ENCODE measurements at places on chromosomes 2 and 18.

- DNase-seq = no peak
Observed at GRCh38 chr18:36610661-36611060, 218.1 kb downstream of the TPGS2 start.

- DNase-seq = no peak
Observed at GRCh38 chr2:23530206-23530908, 145.4 kb downstream of the KLHL29 start.

GRCh38 chr2:65896446-65896845, 464.0 kb upstream of the SPRED2 start:
- no peak for DNase-seq

- DNase-seq = no peak
Observed at GRCh38 chr2:5698134-5698533, 6.0 kb downstream of the SOX11 start.

DNA sequence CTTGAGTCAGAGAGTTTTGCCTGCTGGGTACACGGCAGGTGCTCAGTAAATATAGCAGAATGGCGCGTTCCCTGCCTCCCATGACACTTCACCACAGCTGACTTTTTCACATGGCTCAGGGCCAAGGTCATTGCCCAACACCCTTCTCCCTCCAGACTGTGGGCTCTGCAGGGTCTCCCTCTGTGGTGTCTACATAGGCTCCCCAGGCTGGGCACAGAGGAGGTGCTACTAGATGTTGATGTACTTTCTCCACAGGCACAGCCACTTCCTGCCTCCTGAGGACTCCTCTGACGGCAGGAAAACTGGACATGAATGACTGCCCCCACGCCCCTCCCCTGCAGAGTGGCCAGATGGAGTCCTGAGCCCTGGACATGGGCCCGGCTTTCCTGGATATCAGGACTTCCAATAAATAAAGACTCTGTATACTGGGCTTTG, 4.2 kb downstream of the CHCHD5 start:
- DNase-seq = no peak

DNA sequence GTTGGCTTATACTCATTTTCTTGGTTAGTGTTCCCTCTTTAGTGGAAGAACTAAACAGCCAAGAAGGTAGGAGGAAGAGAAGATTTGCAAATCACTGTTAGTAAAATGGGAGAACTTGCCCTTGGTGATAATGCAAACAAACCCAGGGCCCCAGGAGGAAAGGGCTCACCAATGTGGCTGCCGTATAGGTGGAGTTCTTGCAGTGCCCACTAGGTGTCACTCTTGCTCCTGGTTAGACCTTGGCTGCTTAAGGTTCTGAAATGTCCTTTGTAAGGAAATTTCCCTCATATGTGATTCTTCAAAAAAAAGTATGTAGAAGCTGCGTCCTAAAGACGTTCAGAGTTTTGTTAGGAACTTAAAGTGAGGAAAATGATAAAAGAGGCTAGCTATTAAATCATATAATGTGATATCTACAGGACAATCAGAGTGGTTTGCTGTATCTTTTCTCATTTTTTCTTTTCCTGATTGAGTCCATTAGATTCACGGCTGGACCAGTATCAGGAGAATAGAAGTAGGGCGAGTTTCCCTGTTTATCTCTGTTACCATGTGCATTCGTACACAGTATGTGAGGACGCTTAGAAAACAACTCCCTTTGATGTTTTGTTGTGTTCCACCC, 48.6 kb downstream of the RPIA start:
- peak; percentile 22 for DNase-seq

DNA sequence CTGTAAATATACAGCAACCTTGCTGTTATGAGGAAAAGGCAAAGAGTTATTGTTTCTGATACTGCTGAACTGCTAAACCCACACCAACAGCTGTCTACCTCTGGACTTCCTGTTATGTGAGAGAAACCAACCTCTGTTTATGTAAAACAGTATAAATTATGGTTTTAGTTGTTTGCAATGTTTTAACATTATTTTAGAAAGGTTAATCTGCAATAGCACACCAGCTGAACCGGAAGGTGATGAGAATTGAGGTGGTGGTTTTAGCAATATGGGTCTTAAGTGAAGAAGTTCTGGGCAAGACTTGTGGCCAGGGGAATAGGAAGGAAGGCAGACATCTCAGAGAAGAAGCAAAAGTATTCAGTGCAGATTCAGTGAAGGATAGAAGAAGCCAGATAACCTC, 237.8 kb downstream of the PLCL1 start:
- DNase-seq = no peak

DNA sequence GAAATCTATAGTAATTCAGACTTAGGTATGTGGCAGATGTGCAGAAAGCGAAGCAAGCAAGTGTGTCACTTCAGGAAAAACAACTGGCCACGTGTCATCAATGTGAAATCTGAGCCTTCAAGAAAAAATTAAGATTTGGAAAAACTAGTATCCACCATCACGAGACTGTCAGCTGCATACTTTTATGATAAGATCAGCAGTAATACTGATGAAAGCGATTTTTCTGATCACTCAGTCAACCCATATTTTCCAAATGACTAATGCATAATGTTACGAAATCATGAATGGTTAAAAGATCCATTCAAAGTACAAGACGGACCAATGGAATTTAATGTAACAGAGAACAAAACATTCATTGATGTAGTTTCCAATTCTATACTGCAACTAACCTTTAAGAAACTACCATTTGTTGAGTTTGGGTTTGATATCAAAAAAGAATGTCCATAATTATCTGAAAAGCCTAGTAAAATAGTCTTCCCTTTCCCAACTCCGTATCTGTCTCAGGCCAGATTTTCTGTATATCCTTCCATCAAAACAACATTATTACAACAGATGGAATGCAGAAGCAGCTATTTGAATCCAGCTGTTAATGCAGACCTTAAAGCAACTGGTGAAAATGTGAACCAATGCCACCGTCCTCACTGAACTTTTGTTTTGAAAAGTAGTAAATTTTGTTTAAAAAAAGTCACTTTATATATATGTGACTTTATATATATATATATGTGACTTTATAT, 17.0 kb upstream of the BCL2 start:
- DNase-seq = no peak

- no peak for DNase-seq
Observed at GRCh38 chr2:21779786-21780185, 656.0 kb downstream of the TDRD15 start.

DNA sequence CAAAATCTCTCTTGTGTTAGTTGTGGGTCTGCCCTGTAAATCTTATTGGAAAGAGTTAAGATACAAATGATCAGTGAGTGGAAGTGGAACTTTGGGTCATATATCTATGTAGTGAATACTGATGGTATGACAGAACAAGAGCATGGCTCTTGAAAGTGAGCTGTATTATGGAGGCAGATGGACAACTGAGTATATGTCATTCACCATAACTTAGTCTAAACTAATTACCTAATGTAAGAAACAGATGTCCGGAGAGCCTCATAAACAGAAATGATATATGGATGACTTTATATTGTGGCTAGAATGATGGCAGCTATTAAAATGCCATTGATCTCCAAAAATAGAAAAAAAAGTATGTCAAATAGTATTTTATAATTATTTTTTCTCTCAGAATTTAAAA, 72.4 kb downstream of the FASTKD2 start:
- no peak for DNase-seq

DNA sequence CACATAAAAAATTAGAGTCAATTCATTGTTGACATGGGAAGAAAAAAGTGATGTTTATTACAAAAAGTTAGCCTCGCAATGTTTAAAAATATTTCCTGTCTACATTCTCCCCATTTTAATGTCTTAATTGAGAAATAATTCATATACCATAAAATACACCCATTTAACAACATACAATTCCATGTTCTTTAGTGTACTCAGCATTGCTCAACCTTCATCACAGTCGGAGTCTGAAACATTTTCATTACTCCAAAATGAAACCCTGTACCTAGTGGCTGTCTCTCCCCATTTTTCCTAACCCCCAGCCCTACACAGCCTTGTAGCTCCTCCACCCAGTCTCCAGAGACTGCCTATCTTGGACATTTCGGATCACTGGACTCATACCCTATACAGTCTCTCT, 103.9 kb upstream of the CBLN2 start:
- no peak for DNase-seq

GRCh38 chr2:26924731-26925099, 45.7 kb upstream of the MAPRE3 start:
- DNase-seq = no peak

DNA sequence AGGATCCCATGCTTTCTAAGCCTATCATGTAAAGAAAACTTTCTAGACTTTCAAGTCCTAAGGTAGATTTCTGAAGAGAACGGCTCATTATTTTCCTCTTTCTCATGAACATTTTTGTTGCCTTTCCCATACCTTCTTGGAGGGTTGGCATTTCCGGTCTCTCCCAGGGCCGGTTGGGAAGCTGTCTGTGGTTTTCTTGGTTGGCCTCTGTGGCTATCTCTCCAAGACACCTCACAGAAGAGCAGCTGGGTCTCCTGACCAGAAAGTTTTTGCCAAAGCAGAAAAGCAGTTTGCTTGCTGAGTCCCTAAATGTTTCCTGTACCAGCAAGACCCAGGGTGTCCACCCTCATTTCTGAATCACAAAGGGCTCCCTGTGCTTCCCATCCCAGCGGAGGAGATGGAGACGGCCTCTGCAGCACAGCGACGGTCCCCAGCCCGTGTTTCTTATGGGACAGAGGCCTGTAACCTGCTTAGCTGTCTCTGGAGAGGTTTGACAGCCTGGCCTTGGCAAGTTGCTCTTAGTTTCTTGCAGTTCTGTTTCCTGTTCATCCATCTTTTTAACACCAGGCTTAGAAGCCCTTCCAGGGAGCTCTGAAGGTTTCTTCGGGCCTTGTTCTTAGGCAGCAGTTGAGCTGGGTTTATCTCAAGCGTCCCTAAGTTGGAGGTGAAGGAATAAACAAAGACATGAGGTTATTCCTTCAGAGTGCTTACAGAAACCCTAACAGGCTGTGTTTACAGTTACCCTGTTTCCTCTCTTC, 39.8 kb downstream of the GREB1 start:
- DNase-seq = no peak

DNA sequence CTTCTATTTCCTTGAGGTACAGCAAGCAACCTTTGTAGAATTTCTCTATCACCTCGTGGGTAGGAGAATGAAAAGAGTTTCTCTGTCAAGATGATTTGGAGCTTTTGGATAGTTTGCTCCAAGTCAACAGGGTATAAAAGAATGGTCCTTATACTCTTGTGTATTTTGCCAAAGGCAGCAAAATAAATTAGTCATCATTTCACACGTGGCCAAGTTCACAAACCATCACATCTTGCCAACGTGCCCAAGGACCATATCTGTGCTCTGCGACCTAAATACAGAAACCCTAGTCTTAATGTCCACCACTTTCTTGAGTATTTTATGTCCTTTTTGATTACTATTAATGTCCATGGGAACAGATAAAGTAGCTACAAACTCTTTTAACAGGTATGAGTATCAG, 262.9 kb downstream of the AFF3 start:
- DNase-seq = no peak

GRCh38 chr2:124328397-124328796, 303.3 kb downstream of the CNTNAP5 start:
- no peak for DNase-seq

- no peak for DNase-seq
Observed at GRCh38 chr2:6224267-6224666, 532.1 kb downstream of the SOX11 start.

GRCh38 chr2:203155406-203155805, 83.4 kb upstream of the CYP20A1 start:
- DNase-seq = no peak

DNA sequence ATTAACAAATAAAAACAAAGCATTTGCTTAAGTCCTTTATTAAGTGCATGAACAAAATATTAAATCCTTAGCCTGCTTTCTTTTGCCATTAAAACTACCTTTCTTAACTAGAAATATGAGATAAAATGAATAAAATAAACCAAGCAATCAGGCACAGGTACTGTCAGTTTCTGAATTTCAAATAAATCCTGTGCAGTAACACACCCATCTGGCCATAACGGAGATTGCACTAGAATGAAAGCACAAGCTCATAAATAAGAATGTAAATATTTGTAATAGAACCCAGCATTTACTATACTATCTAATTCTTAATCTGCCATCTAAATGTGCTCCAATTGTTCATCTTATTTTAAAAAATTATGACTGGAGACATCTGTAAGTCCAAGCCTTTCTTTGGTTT, 31.9 kb downstream of the PRKRA start:
- no peak for DNase-seq

GRCh38 chr2:23862716-23863426, 64.1 kb downstream of the ATAD2B start:
- no peak for DNase-seq

DNA sequence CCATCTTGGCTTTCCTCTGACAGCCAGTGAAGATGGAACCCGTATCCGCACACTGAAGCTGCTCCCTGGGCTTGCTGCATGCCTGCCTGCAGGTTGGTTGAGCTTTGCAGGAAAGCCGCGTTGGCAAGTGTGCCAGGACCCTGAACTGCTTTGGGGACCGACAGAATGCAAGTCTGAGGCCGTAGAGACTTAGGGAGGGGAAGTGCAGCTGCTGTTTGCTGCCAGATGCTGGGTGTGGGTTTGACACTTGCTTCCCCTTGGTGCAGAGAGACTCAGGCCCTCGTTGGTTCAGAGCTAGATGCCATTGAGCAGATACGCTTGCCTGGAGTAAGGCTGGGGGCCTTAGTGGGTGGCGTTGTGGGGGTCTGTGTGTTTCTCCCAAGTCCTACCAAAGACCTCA, 13.1 kb upstream of the PHLPP1 start:
- DNase-seq = no peak

- no peak for DNase-seq
Observed at GRCh38 chr2:105781274-105781978, 36.7 kb downstream of the NCK2 start.

DNA sequence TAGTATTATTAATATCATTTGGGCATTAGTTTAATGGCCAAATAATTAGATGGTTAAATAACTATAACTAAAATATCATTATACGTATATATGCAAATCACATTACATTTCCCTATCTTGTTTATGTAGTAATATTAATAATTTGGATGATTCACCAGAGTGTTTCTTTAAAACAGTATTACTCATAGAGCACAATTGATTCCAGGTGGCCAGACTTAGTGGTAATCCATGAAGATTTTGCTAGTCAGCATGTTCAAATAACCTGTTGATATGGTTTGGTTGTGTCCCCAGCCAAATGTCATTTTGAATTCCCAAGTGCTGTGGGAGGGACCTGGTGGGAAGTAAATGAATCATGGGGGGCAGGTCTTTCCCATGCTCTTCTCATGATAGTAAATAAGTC, 782.3 kb downstream of the LRP1B start:
- no peak for DNase-seq

GRCh38 chr2:226791056-226791486, 8.5 kb downstream of the IRS1 start:
- DNase-seq = peak; percentile 94

GRCh38 chr2:64700133-64700809, 46.6 kb upstream of the SERTAD2 start:
- no peak for DNase-seq

Measured in spinal cord (tissue), 10 donors.